Cardiac atrium fibroblast (primary cell): ENCODE measurements at places on chromosomes 5 and 9. TPM values are rescaled to one million over a fixed set of nuclear protein-coding genes. Genes with fewer than 3 reads are reported as not detected.

The CAMK4 gene
- total RNA-seq = 0.18 and 0.97 TPM in 2 replicates

The PCDHA6 gene
- total RNA-seq = not detected in 2 replicates

The PRDM9 gene
- not detected in 2 replicates for total RNA-seq

The RHOBTB3 gene
- total RNA-seq = 101 and 122 TPM in 2 replicates

The LEAP2 gene
- 0.16 TPM in 1 of 2 replicates, not detected in the other for total RNA-seq

The ACTBL2 gene
- 0.16 and 0.54 TPM in 2 replicates for total RNA-seq

The MYMK gene
- total RNA-seq = not detected in 2 replicates

The TRPM3 gene
- total RNA-seq = 0.18 and 3.9 TPM in 2 replicates

The LCN12 gene
- not detected in 2 replicates for total RNA-seq

The HAVCR1 gene
- total RNA-seq = not detected in 2 replicates

The ABCA2 gene
- 12.3 and 23.8 TPM in 2 replicates for total RNA-seq
